Activated CD8-positive, alpha-beta T cell treated with anti-CD3 and anti-CD28 coated beads, Interleukin-2, amount 10 ng/mL, durations not matched to agents 7 days and 5 days (primary cell): ENCODE measurements at places on chromosomes 13 and 19. TPM values are rescaled to one million over a fixed set of nuclear protein-coding genes. Genes with fewer than 3 reads are reported as not detected.
A peak's percentile ranks its signal among the peaks of the same experiment; 100 is the strongest.

DNA sequence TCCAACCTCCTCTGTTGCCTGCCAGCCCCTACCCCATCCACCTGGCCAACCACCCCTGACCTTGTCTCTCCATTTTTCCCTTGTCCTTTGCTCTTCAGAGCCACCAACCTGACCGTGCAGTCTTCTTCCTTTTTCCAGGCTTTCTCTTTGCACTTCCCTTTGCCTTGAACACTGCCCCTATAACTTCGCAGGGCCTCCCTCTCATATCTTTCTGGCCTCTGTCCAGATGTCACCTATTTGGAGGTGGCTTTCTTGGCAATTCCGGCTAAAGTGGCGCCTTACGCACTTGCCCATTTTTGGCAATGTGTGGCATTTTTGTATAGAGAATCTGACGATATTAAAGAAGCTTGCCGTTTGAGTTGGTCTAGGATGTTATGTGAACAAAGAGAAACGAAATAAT lies 844 bp downstream of the ZNF543 start:
- peaks cover 29% of the 10 kb centered on the region for H3K4me1 ChIP-seq
- peaks cover 13% of the 10 kb centered on the region for H3K27me3 ChIP-seq
- peak overlapping the region; percentile 97 for H3K27ac ChIP-seq

GRCh38 chr13:20506696-20507095 lies 19.0 kb downstream of the CRYL1 start:
- no peak overlapping the region for H3K27ac ChIP-seq
- H3K36me3 ChIP-seq, result peaks cover 1% of the 10 kb centered on the region
- no peaks in the 10 kb centered on the region for H3K27me3 ChIP-seq
- H3K4me1 ChIP-seq, result no peaks in the 10 kb centered on the region

- no peaks in the 10 kb centered on the region for H3K4me1 ChIP-seq
- no peaks in the 10 kb centered on the region for H3K36me3 ChIP-seq
- H3K27ac ChIP-seq, result no peak overlapping the region
- DNase-seq, result no peak
- no peak overlapping the region for H3K4me3 ChIP-seq
These were observed 393.7 kb downstream of the GPC6 start for GRCh38 chr13:93620181-93620765.

- no peaks in the 10 kb centered on the region for H3K4me1 ChIP-seq
- H3K27me3 ChIP-seq, result no peaks in the 10 kb centered on the region
- peak; percentile 44 for DNase-seq
- peak overlapping the region; percentile 60 for H3K27ac ChIP-seq
These were observed 4.2 kb downstream of the ADPRHL1 start for GRCh38 chr13:113448885-113449692.

Gene RASIP1
- total RNA-seq, result 0.42 TPM

Gene RHPN2
- 2.5 TPM for total RNA-seq
